ENCODE measurements at places on chromosomes 5 and 9.

- DNase-seq, result peak; percentile 75
These were observed 46.6 kb downstream of the ARHGAP26 start for GRCh38 chr5:142816531-142817430.

DNA sequence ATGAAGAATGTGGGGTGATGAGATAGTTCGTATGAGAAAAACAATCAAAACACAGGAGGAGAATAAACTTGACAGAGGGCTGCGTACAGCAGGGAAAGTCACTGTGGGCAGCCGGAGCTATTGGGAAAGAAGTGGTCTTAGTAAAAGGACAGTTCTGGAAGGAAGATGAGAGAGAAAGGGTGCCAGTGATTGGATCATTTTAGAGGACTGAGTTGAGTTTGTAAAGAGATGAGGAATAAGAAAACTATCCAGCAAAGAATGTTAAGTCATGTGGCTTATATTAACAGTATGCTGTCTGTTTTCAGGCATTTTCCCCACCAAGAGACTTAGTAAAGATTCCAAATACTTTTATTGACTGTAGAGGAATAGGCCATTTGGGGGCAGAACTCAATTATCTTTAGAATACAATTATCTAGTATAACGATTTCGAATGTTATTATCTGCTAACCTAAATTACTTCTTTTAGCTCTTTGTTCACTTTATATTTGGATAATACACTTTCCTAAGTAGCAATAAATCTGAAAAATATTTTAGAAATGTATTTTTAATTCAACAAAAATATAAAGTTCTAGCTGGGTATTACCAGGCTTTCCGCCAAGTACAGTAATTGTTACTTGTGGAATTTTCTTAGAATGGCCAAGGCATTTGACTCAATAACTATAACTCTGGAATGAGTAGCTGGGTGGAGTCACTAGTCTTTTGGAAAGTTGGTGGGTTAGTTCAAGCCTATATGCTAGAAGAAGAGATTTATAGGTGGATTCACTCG, 15.5 kb upstream of the LOX start:
- no peak for DNase-seq

- no peak for DNase-seq
These were observed 309.2 kb upstream of the EFNA5 start for GRCh38 chr5:107979900-107980299.

DNA sequence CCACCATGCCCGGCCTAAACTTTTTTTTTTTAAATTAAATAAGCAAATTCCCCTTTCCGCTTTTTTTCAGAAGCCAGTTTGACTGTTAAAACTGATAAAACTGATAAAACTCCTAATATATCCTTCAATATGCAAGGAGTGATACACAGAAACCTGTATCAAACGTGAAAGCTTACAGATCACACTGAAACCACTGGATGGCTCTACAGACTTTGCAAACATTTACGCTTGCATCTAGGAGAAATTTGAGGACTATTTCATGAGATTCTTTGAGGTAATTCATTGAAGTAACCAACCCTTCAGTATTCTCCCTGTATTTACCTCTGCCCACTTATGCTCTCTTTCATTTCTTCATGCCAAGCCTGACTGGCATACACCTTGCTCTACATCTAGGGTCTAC, 40.6 kb upstream of the CHD1 start:
- DNase-seq, result no peak

- DNase-seq, result no peak
These were observed 6.8 kb upstream of the PRUNE2 start for GRCh38 chr9:76912636-76913275.

DNA sequence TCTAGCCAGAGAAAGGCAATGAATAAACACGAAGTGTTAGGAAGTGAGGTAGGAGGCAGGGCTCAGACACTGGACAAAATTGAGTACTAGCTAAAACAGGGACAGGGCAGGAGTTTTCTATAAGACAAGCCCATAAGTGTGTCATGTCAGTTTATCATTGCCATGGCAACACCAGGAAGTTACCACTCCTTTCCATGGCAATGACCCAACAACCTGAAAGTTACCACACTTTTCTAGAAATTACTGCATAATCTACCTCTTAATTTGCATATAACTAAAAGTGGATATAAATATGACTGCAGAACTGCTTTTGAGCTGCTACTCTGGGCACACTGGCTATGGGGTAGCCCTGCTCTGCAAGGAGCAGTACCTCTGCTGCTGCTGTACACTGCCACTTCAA, 442.5 kb upstream of the COX7C start:
- no peak for DNase-seq

- DNase-seq, result no peak
These were observed 237.7 kb upstream of the KLF4 start for GRCh38 chr9:107727086-107727780.

DNA sequence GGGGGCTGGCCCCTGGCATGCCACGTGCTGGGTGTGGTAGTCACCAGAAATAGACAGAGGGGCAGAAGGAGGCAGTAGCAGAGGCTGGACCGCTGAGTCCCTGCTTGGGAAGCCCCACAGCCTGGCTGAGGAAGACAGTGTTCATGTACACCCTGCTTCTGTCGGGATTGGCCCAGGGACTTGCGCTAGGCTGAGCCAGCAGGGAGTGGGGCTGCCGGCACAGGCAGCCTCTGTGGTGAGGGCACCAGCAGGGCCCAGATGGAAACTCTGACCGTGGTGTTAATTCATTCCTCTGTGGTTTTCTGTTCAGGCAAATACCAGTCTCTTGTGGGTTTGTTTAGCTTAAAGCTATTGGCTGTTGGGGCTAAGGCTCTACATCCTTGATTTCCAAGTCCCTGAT, 108.6 kb upstream of the RAD23B start:
- DNase-seq, result no peak

DNA sequence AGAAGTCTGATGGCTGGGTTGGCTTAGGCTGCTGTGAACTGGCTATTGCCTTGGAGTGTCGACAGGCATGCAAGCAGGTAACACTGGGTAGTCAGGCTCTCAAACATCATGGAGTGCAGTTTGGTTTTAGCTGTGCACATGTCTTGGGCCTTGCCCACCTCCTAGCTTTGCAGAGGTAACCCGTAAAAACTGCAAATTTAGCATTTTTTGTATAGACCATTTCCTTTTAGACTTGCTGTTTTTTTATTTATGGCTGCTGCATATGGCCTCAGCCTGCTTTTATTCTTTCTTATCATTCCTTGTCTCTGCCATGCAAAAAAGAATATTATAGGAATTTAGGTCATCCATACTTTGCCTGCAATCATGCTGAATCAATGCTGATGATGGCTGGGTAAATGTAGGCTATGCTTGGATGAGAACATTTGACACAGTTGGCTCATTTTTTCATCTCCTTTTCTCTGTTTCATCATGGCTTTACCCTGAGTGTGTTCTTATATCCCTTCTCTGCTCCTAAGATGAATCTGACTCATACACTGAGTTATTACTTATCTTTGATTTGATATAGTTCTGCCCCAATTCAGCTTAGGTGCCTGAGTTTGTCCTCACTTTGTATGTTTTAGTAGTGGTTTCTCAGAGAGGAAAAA, 27.2 kb downstream of the RECK start:
- DNase-seq, result no peak

- DNase-seq, result no peak
These were observed 136.7 kb upstream of the HAPLN1 start for GRCh38 chr5:83857341-83857740.

GRCh38 chr5:78472469-78473106, 112.2 kb downstream of the SCAMP1 start:
- no peak for DNase-seq

- no peak for DNase-seq
These were observed 18.2 kb upstream of the SLC30A5 start for GRCh38 chr5:69075522-69076179.

DNA sequence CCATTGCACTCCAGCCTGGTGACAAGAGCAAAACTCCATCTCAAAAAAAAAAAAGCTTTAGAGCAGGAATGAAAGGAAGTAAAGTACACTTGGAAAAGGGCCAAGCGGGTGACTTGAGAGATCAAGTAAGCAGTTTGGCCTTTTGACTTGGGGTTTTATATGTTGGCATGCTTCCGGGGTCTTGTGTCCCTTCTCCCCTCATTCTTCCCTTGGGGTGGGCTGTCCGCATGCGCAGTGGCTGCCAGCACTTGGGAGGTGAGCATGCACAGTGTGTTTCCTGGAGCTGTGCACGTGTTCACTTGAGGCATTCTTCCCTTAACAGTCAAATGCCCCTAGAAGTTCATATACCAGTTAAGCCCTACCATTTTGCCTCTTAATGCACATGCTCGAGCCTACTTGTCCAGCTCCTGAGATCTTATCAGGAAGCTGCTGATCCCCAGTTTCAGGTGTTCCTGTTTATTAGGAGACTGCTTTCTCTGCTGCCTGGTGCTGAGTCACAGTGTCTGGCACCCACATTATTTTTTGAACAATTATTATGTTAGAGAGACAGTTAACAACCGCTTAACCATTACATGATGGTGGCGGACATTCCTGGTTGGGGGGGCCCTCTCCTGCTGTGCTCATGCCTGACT, 32.6 kb upstream of the PRRC2B start:
- no peak for DNase-seq

GRCh38 chr5:109660301-109660700, 29.4 kb upstream of the MAN2A1 start:
- DNase-seq, result no peak

DNA sequence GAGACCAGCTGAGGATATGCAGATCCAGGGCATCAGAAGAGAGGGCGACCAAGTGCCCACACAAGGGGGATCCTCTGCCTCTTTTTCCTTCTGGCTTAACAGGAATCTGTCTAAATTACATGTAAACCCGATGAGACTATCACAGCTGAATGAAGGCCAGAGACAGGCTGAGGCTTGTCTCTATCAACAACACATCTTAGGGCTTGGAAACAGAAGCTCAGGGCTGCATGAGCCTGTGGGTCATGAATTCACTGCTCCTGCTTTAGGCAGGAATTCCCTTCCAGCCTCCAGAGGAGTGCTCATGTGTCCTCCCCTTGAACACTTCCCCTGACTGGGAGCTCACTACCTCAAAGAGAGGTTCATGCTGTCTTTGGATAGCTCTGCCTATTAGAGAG, 106.1 kb upstream of the PHYKPL start:
- DNase-seq, result no peak

- DNase-seq, result no peak
These were observed 62.6 kb downstream of the PPARGC1B start for GRCh38 chr5:149792540-149793255.

DNA sequence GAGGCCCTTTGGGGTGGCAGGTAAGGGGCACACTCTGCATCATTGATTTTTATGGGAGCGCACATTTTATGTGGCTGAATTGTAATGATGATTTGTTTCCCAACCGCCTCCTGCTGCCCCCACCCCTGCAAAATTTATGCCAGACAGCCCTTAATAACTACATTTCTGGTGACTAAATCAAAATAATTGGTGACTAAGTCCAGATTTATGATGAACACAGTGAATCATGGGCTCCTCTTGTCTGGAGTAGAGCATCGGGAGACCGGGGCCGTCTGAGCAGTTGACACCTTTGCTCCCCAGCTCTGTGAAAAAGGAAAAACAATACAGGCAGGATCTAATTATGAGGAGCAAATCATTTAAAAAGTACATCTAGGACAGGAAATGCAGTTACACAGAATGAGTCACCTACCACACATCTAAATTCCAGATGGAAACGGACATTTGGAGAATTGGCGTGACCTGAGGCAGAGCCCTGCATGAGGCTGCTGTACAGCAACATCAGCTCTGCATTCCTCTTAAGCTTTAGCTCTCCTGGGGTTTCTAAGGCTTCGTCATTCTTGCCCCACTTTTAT, 58.9 kb downstream of the DOCK2 start:
- DNase-seq, result no peak

GRCh38 chr5:154626876-154627557, 128.2 kb upstream of the LARP1 start:
- DNase-seq, result no peak

DNA sequence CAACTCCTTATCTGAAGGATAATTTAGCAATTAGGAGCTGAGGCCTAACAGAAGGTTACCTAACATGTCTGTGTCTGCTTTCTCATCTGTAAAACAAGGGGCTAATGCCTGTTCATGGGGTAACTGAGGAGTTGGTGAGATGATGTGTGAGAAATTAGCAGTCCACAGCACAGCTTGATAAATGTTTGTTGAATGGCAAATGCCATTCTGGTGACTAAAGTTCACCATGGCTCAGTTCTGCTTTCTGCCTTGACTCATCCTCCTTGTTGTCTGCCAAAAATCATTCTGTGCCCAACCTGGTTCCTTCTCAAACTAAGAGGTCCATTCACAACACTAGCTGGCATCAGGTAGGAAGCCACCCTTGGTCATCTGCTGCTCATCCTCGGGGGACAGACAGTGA, 552.0 kb upstream of the KLF4 start:
- DNase-seq, result no peak

- DNase-seq, result no peak
These were observed 7.2 kb upstream of the PIP5K1B start for GRCh38 chr9:68697851-68698250.

DNA sequence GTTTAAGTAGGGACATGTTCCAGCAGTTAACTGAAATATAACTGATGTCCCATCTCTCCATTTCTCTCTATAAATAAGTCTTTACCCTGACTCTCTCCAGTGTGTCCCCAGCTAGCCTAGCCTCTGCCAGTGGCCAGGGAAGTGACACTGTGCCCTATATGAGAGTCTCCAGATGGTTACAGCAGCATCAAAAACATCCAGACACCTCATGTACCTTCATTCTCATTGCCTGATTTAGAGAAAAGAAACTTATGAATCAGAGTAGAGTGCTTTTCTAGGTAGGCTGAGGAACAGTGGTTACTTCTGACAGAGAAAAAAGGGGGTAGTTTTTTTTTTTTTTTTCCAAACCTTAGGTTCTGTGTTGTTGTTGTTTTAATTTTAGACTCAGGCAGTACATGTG, 148.5 kb downstream of the GNAQ start:
- DNase-seq, result no peak

GRCh38 chr5:9564752-9565151, 18.9 kb upstream of the SEMA5A start:
- DNase-seq, result no peak

- DNase-seq, result no peak
These were observed 60.3 kb downstream of the SAXO1 start for GRCh38 chr9:18972675-18973074.

DNA sequence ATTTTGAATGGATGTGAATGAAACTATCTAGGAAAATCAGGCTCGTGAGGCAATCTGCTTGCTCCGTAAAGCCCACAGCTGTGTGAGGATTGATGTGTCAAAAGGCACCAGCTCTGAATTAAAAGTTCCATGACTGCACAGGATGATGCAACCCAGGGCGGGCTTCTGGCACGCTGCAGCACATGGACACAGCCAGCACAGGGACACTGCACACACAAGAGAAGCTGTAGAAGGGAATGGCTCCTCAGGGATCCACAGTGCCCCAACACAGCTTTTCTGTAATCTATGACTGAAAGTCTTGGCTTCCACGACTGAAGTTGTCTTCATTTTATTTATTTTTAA, 151.0 kb downstream of the GCNT1 start:
- peak; percentile 21 for DNase-seq
